ENCODE measurements at places on chromosomes 7 and 10.

GRCh38 chr7:74183142-74183541, 9.0 kb downstream of the EIF4H start:
- no peak for DNase-seq

DNA sequence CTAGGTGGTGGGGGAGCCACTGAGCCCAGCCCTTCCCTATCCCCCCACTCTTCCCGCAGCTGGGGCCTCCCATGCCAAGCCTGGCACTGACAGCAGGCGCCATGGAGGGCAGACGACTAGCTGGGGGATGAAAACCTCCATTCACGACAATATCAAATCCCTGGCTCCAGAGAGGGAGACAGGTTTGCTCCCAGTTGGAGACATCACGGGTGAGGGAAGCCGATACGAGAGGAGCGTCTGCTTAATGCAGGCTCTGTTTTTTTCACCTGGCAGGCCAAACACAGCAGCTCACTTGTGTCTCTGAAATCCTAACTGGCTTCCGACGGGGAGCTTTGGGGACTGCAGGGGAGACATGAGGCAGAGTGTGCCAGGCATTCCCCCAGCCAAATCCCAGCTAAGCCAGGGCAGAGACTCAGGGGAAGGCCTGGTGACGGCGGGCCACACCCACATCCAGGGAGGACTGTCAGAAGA, 307.4 kb upstream of the ZMIZ1 start:
- no peak for DNase-seq

- DNase-seq = peak; percentile 22
Measured at GRCh38 chr7:65980478-65981250, 1.3 kb downstream of the GUSB start.

- no peak for DNase-seq
Measured at GRCh38 chr10:43200538-43201390, 62.5 kb downstream of the CSGALNACT2 start.

DNA sequence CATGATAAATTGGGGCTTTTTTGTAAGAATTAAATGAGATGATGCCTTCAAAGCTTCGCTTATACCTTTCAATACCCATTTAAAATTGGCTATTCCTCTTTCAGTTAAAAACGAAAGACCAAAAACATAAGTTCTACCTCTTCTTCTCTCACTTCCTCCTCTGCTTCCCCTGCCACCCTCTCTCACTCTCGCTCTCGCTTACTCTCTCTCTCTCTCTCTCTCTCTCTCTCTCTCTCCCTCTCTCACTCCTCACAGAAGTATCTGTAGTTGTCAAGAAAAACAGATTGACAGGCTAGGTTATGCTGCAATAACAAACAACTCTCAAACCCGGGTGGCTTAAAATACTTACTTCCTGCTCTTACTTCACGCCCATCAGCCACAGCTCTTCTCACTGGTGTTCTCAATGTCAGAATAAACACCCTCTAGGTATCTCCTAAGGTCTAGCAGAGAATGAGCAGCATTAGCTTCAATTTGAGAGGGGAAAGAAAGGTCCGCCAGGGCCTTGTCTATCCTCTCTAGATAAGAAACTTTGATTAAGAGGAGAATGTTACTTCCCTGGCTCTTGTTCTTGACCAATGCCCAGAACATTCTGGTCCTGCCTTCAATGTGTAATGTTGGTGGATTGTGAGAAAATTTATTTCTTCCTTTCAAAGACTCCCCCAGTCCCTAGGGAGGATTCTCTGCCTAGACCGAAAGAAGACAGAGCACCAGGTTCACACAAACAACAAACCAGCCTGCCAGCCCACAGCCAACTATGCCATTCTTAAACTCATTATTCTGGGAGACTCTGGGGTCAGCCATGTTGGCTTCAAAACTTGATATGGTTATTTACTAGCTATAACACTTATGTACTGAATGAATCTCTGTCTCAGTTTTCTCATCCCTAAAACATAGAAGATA, 1028.7 kb downstream of the XPNPEP1 start:
- no peak for DNase-seq

DNA sequence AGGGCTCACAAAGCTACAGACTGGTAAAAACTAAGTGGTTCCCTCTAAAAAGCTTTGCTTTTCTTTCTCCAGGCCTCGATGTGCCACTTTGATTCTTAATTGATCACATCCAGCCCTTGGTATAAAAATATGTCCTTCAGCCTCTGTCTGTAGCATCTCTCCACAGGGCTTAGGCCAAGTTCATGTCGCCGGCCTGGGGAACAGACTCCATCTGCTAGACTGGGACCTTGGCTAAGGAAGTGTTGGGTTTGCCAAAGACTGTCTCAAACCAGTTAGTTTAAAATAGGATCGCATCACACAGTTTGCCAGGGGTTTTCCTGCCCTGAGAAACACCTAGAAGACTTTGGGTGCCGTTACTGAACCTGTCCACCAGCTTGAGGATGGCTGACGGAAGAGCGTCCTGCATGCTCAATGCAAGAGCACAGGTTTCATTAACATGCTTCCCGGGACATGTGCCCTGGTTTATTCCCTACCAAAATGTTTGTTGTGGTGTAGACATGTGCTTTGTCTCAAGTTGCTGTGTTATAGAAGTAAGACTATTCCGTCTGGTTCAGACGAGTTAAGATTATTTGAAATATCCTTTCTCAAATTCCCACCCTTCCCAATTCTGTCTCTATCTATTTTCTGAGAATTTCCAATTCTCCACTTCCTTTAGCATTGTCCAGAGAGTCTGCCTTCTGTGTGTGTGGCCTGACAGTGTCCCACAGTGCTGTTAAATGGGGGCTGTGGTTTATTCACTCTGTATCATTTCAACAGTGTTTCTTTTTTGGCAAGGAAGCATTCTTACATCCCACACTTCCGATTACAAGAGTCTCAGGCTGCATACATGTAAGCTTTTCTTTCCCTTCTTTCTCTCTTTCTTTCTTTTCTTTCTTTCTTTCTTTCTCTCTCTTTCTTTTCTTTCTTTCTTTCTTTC, 334.7 kb downstream of the INHBA start:
- DNase-seq = no peak

GRCh38 chr7:75054744-75055143, 18.9 kb downstream of the RCC1L start:
- no peak for DNase-seq

GRCh38 chr10:75355706-75356105, 45.9 kb downstream of the ZNF503 start:
- no peak for DNase-seq

DNA sequence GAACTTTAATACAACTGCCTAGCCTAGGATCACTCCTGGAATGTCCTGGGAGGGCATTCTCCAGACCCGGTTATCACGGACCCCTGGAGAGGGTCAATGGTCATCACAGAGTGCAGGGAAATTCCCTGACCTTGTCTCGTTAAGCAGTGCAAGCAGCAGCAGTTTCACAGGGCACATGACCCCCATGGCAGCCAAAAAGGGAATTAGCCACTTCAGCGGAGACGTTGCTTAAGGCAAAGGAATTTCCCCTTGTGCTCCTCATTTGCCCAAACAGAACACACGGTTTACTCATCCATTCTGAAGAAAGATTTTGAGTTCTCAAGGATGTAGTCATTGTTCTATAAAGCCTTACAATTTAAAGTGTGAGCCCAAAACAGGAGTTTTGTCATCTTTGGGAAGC, 260.3 kb downstream of the SNX13 start:
- no peak for DNase-seq

- DNase-seq = no peak
Measured at GRCh38 chr7:3968234-3968633, 667.2 kb downstream of the SDK1 start.

DNA sequence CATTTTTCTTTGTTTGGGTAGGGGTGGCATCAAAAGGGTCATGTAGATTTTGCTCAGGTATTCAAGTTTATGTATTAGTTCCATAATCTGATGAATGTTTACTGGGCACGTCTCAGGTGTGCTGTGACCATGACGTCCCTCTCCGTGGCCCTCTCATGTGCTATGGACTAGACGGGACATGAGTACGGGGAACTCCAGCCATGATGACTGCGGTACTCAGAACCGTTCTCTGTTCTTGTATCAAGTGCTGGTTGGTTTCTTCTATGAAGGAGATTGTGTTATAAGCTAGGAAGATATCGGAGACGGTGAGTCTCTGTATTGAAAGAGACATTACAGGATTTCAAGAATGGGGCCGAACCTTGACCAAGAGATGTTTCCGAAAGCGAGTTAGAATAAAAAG, 116.5 kb upstream of the ADARB2 start:
- no peak for DNase-seq

- no peak for DNase-seq
Measured at GRCh38 chr10:124568339-124568738, 106.7 kb downstream of the LHPP start.

GRCh38 chr7:89133357-89133756, 337.8 kb upstream of the TEX47 start:
- no peak for DNase-seq

DNA sequence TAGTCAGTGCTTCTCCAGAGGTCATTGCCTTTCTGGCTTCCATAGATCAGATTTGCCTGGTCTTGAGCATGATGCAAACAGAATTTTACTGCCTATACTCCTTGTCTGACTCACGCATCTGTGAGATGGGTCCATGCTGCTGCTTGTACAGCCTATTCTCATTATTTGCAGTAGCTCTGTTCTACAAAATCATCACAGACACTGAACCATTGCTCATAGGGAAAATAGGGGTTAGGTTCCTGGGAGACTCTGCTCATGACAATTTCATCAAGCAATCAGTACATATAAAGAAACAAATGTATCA, 7.4 kb upstream of the CREB3L2 start:
- no peak for DNase-seq

DNA sequence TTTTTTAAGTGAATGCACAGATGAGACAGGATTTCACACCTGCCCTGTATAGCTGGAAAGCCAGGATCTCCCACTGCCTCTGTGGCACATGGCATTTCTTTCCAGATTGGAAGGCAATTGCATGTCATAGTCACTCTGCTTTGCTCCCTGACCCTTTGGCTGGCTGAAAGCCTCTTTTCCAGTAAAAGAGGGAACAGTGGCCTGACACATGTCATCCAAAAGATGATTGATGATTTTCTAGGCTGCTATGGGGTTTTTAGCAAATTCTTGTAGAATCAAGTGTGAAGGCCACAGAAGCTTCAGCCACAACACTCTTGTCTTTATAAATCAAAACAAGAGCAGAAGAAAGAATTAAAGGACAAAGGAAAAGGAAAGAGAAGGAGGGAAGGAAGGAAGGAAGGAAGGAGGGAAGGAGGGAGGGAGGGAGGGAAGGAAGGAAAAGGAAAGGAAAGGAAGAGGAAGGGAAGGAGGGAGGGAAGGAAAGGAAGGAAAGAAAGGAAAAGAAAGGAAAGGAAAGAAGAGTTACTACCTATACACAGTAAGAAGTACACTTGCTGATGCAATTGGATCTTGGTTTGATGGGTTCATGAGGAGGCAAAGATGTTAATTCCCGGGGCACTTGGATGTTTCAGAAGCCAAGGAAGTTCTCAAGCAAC, 158.9 kb upstream of the FRMD4A start:
- no peak for DNase-seq

- DNase-seq = no peak
Measured at GRCh38 chr10:108801775-108802517, 1121.4 kb downstream of the XPNPEP1 start.

DNA sequence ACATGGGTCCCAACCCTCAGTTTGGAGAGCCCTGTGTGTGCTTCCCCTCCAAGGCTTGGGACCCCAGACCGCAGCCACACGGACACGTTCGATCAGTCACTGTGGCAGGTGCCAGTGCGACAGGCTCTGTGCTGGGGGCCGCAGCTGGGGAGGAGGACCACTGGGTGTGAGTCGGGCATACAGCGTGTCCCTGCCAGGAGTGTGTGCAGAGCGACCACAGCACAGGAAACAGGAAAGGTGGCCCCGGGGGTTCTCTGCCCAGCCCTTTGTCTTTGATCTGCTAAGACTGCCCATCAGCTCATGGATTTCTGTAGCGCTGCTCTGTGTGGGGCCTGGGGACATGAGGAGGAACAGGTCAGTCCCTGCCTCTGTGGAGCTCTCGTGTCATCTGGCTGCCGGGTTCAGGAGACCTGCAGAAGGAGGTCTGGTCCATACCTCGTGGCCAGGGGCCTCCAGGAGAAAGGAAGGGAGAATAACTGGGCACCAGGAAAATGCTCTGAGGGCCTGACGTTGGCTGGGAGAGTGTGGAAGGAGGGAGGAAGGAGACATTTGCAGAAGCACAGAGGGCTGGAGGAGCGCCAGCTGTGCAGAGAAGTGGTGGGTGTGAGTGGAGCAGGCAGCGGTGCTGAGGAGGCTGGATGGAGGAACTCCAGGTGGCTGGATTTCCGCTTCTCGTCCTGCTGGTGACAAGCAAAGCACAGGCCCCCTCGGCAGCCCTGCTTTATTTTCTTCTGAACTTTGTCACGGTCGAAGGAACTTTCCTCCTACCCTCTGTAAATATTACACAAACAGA, 4.1 kb downstream of the NUDT1 start:
- DNase-seq = no peak

- no peak for DNase-seq
Measured at GRCh38 chr10:61211468-61211867, 241.7 kb downstream of the TMEM26 start.

DNA sequence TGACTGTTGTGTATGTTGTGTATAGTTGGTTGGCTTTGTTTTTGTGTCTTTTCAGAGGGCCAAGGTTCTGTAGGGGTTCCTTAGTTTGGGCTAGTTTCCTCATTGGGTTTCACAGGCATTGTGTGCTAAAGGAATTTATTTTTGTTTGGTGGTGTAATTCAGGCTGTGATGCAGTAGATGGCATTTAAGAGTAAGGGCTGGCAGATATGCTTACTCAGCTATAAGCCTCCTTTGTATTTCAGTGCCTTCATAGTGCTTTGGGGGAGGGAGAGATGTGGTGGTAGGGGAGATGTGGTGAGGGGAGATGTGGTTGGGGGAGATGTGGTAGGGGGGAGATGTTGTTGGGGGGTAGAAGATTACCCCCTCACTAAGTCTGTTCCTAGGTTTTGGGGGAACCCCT, 91.7 kb downstream of the SLC25A40 start:
- no peak for DNase-seq

DNA sequence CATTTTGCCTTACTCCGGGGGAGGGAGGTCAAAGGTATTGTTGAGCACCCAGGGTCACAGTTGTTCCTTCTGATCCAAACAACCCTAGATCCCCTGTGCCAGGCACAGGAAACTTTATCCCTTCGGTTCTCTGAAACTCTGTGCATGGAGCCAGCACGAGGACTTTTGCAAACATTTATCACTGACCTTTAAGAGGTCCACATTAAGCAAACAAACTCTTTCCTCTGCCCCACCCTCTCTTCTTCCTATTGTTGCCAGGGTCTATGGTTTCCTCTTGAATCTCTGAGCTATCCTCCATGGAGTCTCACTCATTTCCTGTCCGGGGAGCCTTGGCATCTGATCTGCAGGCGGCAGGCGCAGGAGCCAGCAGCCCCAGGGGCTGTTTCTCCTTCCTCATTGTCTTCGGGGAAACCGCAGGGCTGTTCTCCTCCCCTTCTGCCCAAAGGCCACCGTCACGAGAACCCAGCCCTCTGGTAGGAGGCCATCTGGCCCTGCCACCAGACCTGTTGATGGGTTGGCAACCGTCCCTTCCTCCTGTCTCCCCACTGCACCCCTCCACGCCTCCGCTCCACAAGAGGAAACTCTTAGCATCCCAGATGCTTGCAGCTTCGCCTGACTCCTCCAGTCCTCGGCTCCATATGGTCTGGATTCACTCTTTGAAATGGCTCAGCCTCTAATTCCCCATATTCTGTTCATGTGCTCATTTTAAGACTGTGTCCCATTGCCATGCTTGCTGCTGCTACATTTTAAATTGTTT, 327.3 kb upstream of the NRP1 start:
- no peak for DNase-seq

- no peak for DNase-seq
Measured at GRCh38 chr10:63119041-63119440, 14.1 kb upstream of the NRBF2 start.
